ENCODE measurements at places on chromosomes 5 and 9.

- DNase-seq = no peak
These were observed 26.9 kb upstream of the SYK start for GRCh38 chr9:90774682-90775081.

DNA sequence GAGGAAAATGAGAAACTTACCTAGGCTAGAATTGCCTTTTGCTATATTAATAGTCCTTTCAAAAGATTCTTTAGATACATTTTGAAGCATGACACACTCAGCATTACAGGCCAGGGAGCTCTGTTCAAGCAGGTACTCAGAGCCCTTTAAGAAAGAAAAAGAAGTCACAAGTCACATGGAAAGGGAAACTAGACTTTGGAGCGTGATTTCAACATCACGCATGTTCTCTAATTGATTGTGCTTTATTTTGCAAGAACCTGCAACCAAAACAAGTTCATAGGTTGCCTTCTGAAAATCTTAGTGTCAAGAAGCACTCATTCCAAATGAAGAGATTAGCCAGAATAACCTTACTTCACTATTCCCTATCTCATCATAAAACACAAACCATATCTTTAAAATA lies 103.8 kb downstream of the MPDZ start:
- no peak for DNase-seq

GRCh38 chr5:36733183-36733582 lies 126.8 kb downstream of the SLC1A3 start:
- DNase-seq = no peak

GRCh38 chr9:37806271-37806670 lies 5.7 kb downstream of the DCAF10 start:
- peak; percentile 67 for DNase-seq

GRCh38 chr9:73872701-73873100 lies 624.4 kb upstream of the RORB start:
- DNase-seq = no peak

GRCh38 chr9:21853414-21853813 lies 51.0 kb downstream of the MTAP start:
- DNase-seq = no peak

DNA sequence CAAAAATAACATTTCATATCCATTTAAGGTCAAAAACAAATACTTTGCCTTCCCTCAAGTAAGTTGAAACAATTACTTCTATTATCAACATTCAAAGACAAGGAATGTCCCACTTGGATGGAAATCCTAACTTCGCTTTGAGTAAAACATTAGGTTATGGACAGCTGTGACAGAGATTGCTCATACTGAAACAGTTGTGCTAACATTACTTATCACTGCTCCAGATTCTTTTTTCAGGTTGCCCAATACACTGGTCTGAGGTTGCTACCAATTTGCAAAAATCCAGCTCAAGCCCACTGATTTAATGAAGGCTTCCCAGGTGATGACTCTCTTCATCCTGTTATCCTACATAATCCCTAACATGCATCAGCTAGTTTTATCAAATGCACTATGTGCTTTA lies 98.3 kb downstream of the UBAP2 start:
- DNase-seq = no peak

DNA sequence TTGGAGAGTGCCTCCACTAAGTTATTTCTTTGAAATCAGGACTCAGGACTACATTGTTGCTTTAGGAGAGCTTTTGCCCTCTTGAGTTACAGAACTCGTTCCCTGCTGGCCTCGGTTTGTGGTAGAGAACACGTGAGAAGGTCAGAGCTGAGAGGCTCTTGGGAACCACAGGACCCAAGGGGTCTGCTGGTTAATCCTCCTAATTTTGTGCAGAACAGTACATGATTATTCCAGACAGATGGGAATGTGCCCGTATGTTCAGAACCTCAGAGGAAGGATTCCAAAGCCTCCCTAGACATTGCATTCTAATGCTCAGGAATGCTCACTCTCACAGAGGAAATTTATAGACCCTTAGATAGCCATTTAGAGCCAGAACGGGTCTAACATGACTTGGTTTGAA lies 25.2 kb upstream of the BASP1 start:
- DNase-seq = no peak

DNA sequence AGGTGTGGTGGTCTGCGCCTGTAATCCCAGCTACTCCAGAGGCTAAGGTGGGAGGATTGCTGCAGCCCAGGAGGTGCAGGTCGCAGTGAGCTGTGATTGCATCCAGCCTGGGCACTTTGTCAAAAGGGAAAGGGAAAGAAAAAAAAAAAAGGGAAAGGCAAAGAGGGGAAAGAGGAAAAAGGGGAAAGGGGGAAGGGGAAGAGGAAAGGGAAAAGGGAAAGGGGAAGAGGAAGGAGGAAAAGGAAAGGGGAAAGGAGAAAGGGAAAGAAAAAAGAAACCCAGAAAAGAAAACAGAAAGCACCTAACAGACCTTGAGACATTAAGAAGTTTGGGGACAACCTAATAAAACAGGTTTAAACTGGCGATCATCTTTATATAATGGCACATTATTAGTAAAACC lies 40.0 kb downstream of the IDNK start:
- DNase-seq = no peak

- no peak for DNase-seq
These were observed 8.3 kb upstream of the SLC6A19 start for GRCh38 chr5:1192971-1193590.

DNA sequence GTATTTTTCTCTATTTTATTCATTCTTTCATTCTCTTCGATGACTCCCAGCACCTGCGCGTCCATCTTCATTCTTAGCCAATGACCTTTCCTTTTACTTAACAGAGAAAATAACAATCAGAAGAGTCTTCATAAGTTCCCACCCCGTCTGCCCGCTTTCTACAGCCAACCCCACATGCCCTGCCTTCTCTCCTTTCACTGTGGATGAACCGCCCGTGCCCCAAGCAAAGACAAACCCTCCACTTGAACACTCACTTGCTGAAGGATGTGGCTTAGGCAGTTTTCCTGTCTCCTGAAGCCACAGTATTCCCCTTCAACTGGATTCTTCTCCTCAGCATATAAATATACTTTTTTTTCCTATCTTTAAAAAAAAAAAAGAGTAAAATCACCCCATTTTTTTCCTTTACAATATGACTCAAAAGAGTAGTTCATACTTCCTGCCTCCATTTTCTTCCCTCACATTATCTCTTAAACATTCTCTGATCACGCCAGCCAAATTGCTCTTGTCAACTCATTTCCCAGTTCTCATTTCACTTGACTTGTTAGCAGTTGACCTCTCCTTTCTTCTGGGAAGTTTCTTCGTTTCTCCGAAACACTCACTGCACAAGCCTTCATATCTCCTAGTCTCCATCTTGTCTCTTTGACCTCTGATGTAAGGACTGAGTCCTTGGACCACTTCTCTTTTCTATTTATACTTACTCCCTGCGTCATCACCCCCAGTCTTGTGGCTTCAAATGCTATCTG lies 11.1 kb downstream of the NIPSNAP3B start:
- DNase-seq = no peak

GRCh38 chr5:63697811-63698210 lies 264.4 kb downstream of the HTR1A start:
- no peak for DNase-seq

- no peak for DNase-seq
These were observed 120.0 kb downstream of the COL23A1 start for GRCh38 chr5:178469975-178470759.

- DNase-seq = no peak
These were observed 77.3 kb upstream of the MAP3K1 start for GRCh38 chr5:56737951-56738606.

DNA sequence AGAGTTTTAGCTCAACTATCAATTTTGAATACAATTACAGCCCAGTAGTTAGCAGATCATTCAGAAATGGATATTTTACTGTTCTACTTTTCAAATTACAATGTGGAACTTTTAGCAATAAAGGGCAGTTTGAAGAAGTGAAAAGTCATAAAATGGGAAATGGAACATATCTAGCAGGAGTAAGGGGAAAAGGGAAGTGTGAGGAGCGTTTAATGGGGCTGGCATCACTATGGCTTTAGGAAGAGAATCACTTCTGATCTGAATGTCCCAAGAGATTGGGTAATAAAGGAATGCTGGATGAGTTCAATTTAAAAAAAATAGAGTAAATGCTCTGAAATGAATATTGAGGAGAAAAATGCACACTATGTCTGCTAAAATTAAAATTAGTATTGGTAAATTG lies 77.4 kb downstream of the ATPSCKMT start:
- no peak for DNase-seq

DNA sequence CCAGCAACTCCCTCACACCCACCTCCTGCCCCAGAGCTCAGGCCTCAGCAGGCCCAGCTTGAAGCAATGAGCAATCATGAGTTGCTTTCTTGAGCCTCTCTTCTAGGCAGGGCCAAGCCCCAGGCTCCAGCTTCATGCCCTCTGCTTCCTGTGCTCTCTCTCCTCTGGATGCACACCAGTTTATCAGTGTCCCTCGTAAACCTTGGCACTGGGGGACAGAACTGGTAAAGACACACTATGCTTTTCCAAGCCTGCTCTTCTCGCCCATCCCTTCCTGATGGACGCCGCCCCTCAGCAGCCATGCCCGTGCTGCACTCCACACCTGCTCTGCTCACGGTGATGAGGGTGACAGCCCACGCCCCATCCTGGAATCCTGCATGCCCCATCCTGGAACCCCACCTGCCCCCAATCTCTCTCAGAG lies 49.4 kb upstream of the ORM1 start:
- DNase-seq = no peak

DNA sequence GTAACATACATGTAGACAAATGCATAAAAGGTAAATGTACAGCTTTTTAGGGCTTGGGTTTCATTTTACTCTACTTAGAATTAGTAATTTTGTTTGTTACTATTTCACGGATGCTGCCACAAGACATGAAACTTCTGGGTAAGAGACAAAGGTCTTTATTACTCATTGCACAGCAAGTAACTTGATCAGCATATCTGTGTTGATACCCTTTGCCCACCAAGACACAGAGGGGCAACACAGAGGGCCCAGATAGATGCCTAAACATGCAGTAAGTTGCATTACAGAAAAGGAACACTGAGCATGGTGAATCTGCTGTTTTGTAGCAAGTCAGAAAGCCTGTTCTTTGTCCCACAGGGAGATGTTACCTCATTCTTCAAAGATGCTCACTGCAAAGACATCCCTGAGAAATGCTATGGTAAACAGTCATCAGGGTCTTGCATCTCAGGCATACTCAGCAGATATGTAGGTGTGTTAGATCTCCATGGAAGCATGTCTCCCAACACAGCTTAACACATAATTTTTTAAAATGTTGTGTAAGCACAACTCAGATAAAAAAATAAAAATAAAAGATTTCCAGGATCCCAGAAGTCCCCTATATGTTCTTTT lies 10.3 kb downstream of the ITGA2 start:
- no peak for DNase-seq

GRCh38 chr9:2620919-2621721 lies 467 bp upstream of the VLDLR start:
- peak; percentile 73 for DNase-seq
